Tibial nerve (tissue), 4 donors: ENCODE measurements at places on chromosomes 1 and 21. TPM values are rescaled to one million over a fixed set of nuclear protein-coding genes. Genes with fewer than 3 reads are reported as not detected.

The SIK1 gene
- 39.8 TPM for total RNA-seq

The CD53 gene
- 24.0 TPM for total RNA-seq

The PRAMEF8 gene
- total RNA-seq: not detected

The DMBX1 gene
- total RNA-seq: not detected

The ERICH3 gene
- 0.21 TPM for total RNA-seq

The MFAP2 gene
- 5.9 TPM for total RNA-seq

The CCDC17 gene
- 5.7 TPM for total RNA-seq

The OR2L2 gene
- not detected for total RNA-seq

The LMX1A gene
- not detected for total RNA-seq

The TMPRSS15 gene
- total RNA-seq: not detected

The RAP1GAP gene
- 4.1 TPM for total RNA-seq

The CD101 gene
- total RNA-seq: under 0.01 TPM

The OR10J5 gene
- total RNA-seq: not detected

The C2CD2 gene
- 56.3 TPM for total RNA-seq

The HDAC1 gene
- total RNA-seq: 43.5 TPM

The C1orf87 gene
- total RNA-seq: not detected

The ACKR1 gene
- 128 TPM for total RNA-seq

The SDHB gene
- 79.6 TPM for total RNA-seq

The ADAMTS5 gene
- total RNA-seq: 18.3 TPM

The MAP3K21 gene
- total RNA-seq: 1.8 TPM

The FMOD gene
- 73.9 TPM for total RNA-seq

The EFNA1 gene
- total RNA-seq: 33.7 TPM

The TMEM59 gene
- total RNA-seq: 145 TPM

The RLF gene
- total RNA-seq: 23.5 TPM

The XCL1 gene
- 0.66 TPM for total RNA-seq

The HES2 gene
- not detected for total RNA-seq

The FAM131C gene
- total RNA-seq: not detected

The DOCK7 gene
- total RNA-seq: 48.6 TPM

The DISP3 gene
- total RNA-seq: not detected

The C21orf58 gene
- total RNA-seq: 2.2 TPM

The CLEC20A gene
- total RNA-seq: not detected

The NBPF19 gene
- 16.7 TPM for total RNA-seq

The SPATA6 gene
- 55.5 TPM for total RNA-seq

The BGLAP gene
- not detected for total RNA-seq

The RIPK4 gene
- total RNA-seq: 1.2 TPM

The OR10J1 gene
- total RNA-seq: not detected

The AMY2B gene
- total RNA-seq: 83.7 TPM

The SPRR2B gene
- not detected for total RNA-seq

The CNKSR1 gene
- 2.6 TPM for total RNA-seq

The ESPN gene
- 1.7 TPM for total RNA-seq

The SELP gene
- total RNA-seq: 11.4 TPM

The TMEM53 gene
- total RNA-seq: 7.2 TPM

The RGS8 gene
- total RNA-seq: not detected

The TDRD5 gene
- total RNA-seq: 0.21 TPM

The KRTAP10-11 gene
- total RNA-seq: not detected

The C1orf116 gene
- not detected for total RNA-seq

The DLGAP3 gene
- not detected for total RNA-seq

The SPATA17 gene
- 0.44 TPM for total RNA-seq

The PKP1 gene
- 0.90 TPM for total RNA-seq

The C1orf94 gene
- not detected for total RNA-seq

The OR2T11 gene
- not detected for total RNA-seq

The DIRAS3 gene
- 5.2 TPM for total RNA-seq

The OR2T12 gene
- not detected for total RNA-seq

The LEFTY1 gene
- total RNA-seq: not detected

The MYBPH gene
- not detected for total RNA-seq
